ENCODE measurements at places on chromosomes 6 and 20.

GRCh38 chr20:46206025-46206424, 87.9 kb downstream of the CD40 start:
- peak; percentile 68 for DNase-seq

DNA sequence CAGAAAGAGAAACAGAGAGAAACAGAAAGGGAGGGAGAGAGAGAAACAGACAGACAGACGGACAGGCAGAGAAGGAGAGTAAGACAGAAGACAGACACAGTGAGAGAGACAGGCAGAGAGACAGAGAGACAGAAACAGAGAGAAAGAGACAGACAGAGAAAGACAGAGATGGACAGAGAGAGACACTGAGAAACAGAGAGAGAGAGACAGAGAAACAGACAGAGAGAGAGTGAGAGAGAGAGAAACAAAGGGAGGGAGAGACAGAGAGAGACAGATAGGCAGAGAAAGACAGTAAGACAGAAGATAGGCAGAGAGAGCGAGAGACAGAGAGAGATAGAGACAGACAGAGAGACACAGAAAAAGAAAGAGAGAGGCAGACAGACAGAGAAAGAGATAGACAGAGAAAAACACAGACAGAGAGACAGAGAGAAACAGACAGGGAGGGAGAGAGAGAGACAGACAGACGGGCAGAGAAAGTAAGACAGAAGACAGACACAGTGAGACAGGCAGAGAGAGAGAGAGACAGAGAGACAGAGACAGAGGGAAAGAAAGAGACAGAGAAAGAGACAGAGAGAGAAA, 753.4 kb upstream of the DEFB115 start:
- no peak for DNase-seq

DNA sequence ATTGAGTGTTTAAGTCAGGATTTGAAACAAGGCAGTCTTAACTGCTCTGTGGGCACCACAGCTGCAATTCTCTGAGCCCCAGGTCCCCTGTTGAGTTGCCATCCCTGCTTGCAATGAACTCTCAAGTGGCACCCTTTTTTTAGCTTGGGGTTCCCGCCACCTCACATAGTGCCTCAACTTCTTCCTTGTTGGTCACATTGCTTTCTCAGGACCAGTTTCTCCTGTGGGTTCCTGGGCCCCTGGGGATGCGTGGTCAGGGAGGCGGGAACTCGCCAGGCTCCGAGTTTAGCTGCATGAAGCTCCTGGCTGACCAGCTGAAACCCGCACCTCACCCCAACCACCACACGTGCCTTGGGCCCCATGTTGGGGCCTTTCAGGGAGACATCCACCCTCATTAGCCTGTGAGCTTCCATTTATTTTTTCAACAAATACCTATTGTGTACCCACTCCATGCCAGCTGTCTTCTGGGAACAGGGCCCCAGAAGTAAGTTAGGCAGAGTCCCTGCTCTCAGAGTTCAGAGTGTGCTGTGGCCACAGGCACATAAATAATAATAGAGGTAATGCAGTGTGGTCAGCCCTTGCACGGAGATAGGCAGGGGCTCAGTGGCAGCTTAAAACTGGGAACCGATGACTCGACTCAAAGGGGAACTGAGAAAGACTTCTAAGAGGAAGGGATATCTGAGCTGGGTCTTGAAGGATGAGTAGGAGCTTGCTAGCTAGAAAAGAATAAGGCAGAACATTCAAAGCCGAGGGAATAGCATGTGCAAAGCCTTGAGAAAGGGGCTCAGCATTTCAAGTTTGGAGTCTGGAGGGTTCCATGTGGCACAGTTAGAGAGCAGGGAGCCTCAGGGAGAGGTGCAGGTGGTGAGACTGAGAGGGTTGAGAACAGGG, 33.9 kb upstream of the FAM83D start:
- DNase-seq, result no peak

- peak; percentile 73 for DNase-seq
These were observed 440.8 kb downstream of the UTRN start for GRCh38 chr6:144725736-144726522.

DNA sequence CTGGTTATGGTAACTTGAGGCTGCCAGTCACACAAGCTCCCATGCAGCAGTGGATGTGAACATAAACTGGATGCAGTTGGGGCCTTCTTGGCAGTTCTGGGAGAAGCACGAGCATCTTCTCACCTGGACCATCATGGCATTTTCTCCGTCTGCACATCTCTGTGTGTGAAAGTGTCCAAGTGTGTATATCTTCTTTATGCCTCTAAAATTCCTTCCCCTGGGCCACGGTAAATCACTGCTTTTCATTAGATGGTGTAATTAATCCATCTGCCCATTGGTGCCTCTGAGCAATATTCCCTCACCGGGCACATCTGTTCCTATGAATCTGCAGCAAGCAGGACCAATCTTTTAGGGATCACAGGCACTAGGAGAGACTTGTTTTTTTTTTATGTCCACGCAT, 138.0 kb downstream of the MAP3K7 start:
- DNase-seq, result no peak

DNA sequence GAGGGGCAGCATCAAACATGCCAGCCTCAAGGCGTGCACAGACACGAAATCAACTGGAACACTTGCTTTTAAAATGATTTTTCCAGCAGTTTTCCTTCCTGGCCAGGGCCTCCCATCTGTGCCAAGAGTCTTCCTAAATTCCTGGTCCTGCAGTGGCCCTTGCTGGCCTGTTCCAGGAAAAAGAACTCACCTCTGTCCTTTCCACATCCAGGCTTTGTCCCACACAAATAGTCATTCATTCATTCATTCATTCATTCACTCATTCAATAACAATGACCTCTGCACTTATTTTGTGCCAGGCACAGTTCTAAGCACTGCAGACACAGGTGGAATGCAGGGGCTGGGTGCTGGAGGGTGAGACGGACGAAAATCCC, 89.0 kb upstream of the CCDC167 start:
- DNase-seq, result no peak

GRCh38 chr20:11700831-11701230, 216.9 kb upstream of the BTBD3 start:
- DNase-seq, result no peak

- peak; percentile 82 for DNase-seq
These were observed 1.2 kb downstream of the GSTA5 start for GRCh38 chr6:52839124-52840055.

DNA sequence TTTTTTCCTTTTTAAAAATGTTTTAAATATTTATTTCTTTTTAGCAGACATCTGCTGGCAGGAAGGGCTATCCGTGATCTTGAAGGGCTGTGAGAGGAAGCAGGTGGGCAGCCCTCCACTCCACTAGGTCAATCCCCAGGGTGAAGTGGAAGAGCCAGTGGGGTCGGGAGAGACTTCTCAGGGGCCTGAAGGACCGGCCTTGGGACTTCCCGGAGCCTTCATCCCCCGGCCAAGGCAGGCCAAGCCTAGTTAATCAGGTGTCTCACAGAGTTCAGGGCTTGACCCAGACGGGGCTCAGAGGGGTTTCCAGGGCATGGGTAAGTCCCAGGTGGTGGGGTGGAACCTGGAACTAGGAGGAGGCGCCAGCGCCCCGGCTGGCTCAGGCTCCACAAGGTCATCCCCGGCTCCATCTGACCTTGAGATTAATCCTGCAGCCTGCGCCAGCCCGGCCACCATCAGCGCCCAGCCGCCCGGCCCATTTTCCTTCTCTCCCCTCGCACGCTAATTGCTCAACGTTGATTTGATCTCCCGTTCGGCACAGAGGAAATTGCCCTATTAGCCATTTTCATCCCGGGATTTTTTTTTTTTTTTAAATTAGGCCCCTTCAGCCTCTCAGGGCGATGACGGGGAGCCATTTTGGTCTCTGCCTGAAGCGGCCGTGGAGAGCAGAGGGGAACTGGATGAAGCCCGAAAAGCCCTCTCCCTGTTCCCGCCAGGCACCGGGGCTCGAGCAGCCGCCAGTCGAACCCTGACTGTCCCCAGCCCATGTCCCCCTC, 44.4 kb downstream of the MDFI start:
- no peak for DNase-seq

GRCh38 chr6:86477500-86478148, 459.7 kb upstream of the HTR1E start:
- DNase-seq, result peak; percentile 24

DNA sequence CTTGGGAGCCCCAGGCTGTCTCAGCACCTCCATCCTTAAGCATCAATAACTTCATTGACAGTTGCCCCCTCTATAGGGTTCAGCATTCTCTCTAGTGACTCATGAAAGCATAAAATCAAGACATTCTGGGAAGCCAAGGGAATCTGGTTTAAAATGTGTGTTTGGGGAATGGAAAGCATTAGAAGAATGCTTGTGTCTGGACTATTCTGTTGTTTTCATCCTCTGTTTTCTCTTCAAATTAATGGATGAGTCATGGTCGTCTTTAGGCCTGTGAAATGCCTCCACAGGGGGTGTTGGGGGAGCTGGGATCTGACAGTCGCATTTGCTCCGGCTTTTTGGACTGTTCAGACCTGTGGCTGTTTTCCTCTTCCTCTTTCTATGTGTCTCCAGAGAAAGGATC, 279.7 kb downstream of the CDC5L start:
- peak; percentile 73 for DNase-seq

DNA sequence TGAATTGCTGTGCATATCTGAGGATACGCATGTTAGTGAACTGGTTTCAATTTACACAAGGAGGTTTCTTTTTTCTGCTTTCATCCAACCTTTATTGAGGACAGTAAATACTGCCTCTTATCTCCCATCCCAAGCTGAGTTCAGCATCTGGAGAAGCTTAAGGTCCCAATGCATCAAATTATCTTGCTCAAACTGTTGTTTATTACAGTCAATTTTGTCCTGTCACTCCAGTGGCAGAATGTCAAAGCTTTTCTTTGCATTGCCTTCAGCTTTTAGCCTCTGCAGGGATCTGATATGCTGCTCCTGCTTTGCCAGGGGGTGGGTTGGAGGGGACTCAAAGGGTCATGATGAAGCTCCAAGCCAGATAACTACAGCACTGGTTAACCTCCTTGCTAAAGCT, 435.4 kb upstream of the SOX4 start:
- DNase-seq, result no peak

DNA sequence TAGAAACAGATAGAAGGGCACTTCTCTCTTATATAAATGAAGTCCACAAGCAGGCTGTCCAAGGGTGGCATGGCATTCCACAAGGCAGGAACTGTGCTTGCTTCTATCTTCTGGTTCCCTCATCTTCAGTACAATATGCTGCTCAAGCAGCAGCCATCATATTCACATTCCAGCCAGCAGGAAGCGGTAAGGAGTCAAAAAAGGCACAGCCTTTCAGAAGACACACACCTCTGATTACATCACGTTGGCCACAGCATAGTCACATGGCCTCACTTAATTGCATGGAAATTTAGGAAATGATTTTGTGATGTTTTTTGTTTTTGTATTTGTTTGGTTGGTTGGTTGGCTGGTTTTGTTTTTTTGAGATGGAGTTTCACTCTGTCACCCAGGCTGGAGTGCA, 19.0 kb downstream of the REM1 start:
- peak; percentile 45 for DNase-seq

DNA sequence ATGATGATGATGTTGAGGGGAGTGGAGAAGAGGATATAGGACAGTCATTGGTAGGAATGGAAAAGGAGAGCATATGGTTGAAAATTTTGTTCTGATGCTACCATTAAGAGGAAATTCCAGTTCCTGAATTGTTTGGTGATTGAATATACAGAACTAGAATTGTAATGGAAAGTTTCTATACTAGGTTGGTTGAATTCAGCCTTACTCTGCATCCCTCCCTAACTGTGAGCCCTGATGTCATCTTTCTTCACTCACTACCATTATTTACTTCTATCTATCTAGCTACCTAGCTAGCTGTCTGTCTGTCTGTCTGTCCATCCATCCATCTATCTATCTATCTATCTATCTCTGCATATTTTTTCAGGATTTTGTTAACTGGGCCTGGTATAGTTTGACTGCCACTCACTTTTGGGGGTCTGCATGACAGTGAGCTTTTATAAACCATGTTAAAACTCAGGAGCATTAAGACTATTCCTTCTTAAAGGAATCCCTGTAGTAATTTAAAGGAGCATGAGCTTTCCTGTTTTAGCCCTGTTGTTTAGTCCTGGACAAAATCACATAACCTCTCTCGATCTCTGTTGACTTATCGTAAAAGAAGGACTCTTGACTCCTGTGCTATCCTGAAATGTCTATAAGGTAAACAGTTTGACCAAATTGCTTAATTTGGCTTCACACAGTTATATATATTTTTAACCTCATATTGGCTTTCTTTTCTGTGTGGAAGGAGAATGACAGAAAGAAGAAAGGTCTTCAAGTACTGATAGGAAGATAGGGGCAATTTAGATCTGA, 71.4 kb downstream of the AKAP7 start:
- DNase-seq, result no peak

DNA sequence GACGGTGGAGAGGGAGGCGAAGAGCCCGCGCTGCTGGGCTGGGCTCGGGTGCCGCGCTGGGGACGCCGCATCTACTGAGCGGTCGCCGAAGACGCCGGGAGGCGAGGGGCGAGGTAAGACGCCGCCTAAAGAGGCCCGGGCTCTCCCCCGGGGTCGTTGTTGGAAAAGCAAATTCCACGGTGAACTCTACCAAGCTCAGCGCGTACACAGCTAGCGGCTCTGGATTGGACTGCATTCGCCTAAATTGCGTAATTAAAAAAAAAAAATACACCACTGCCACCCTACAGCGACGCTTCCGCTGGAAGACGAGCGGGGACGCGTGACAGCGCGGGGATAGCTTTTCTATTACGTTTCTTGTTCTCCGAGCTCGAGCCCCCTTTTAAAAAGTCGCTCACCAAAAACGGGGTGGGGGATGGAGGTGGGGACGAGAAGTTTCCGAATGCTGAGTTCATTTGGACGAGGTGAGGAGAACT, 92.0 kb upstream of the PRDM1 start:
- no peak for DNase-seq

- DNase-seq, result no peak
These were observed 163.7 kb downstream of the DTNBP1 start for GRCh38 chr6:15499125-15499524.

DNA sequence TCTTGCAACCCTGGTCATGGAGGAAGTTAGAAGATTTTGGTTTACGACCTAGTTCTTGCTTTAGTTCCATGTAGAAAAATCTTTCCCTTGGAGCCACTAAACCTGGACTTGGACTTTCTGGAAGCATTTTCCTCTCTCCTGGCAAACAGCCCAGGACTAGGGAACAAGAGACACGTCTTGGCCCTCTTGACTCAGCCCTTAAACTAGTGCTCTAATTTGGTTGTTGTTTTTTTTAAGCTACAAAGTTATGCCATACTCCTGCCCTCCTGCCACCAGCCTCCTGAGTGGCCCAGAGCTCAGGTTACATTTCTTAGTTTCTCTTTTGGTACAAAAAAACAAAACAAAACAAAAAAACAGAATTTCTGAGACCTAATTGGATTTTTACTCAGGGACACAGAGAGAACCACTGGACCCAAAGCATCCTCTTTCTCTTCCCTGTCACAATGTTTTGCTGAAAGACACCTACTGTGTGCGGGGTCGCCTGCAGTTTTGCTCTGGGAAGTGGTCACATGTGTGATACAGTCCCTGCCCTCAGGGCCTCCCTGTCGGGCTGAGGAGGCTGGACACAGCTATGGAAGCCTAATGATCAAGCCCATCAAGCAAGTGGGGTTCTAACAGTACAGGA, 32.3 kb upstream of the SCUBE3 start:
- DNase-seq, result peak; percentile 52

Data from kidney tubule cell (primary cell).